Hair follicular keratinocyte (primary cell): ENCODE measurements at places on chromosomes 7 and 10. TPM values are rescaled to one million over a fixed set of nuclear protein-coding genes. Genes with fewer than 3 reads are reported as not detected.

The TSPAN15 gene
- 2.9 and 4.9 TPM in 2 replicates for total RNA-seq

The WDFY4 gene
- total RNA-seq = 0.08 TPM in 1 of 2 replicates, not detected in the other

The FEZF1 gene
- not detected in 2 replicates for total RNA-seq

The OR2A1 gene
- 0.11 TPM in 1 of 2 replicates, not detected in the other for total RNA-seq

The CUBN gene
- total RNA-seq = under 0.01 TPM in 2 replicates

The GIMAP1 gene
- not detected in 2 replicates for total RNA-seq

The ABCB4 gene
- total RNA-seq = not detected in 2 replicates

The APBB1IP gene
- total RNA-seq = not detected in 2 replicates

The AGAP3 gene
- 64.6 and 79.7 TPM in 2 replicates for total RNA-seq

The HTR7 gene
- 11.9 and 22.6 TPM in 2 replicates for total RNA-seq

The NDUFB8 gene
- 267 and 286 TPM in 2 replicates for total RNA-seq

The PTPRZ1 gene
- total RNA-seq = 33.2 and 50.7 TPM in 2 replicates

The MKI67 gene
- 18.2 and 55.1 TPM in 2 replicates for total RNA-seq

The ARHGEF5 gene
- 33.8 and 35.5 TPM in 2 replicates for total RNA-seq

The SPDYE5 gene
- total RNA-seq = not detected in 2 replicates

The TCAF2 gene
- 0.16 and 0.72 TPM in 2 replicates for total RNA-seq

The DMBT1 gene
- 0.08 and 0.27 TPM in 2 replicates for total RNA-seq

The MACC1 gene
- total RNA-seq = 0.86 and 1.4 TPM in 2 replicates

The MMD2 gene
- not detected in 2 replicates for total RNA-seq

The CCDC6 gene
- 25.4 and 30.2 TPM in 2 replicates for total RNA-seq

The TMEM196 gene
- not detected in 2 replicates for total RNA-seq

The SFRP5 gene
- not detected in 2 replicates for total RNA-seq

The SCRN1 gene
- 55.0 and 56.8 TPM in 2 replicates for total RNA-seq

The WEE2 gene
- not detected in 2 replicates for total RNA-seq

The NACAD gene
- total RNA-seq = 1.2 and 3.4 TPM in 2 replicates

The SORBS1 gene
- total RNA-seq = 0.08 and 0.23 TPM in 2 replicates

The RTKN2 gene
- 0.70 and 0.99 TPM in 2 replicates for total RNA-seq

The SPDYE3 gene
- not detected in 2 replicates for total RNA-seq

The AGAP6 gene
- 2.4 and 3.6 TPM in 2 replicates for total RNA-seq

The FANK1 gene
- 2.1 and 3.3 TPM in 2 replicates for total RNA-seq

The FBXO24 gene
- 0.65 and 0.70 TPM in 2 replicates for total RNA-seq

The GDF2 gene
- not detected in 2 replicates for total RNA-seq

The TYW1B gene
- total RNA-seq = 1.6 and 3.0 TPM in 2 replicates

The PAX4 gene
- total RNA-seq = not detected in 2 replicates

The KNDC1 gene
- not detected in 2 replicates for total RNA-seq

The GNAT3 gene
- not detected in 2 replicates for total RNA-seq

The CPN1 gene
- not detected in 2 replicates for total RNA-seq

The GPC2 gene
- total RNA-seq = 0.30 and 1.1 TPM in 2 replicates

The TCTN3 gene
- 30.2 and 34.5 TPM in 2 replicates for total RNA-seq

The GIMAP6 gene
- not detected in 2 replicates for total RNA-seq

The ZNF786 gene
- total RNA-seq = 3.5 and 5.3 TPM in 2 replicates

The SLC16A9 gene
- total RNA-seq = 7.8 and 8.4 TPM in 2 replicates

The DRGX gene
- total RNA-seq = not detected in 2 replicates

The CFAP69 gene
- 0.30 and 0.86 TPM in 2 replicates for total RNA-seq

The HOXA10 gene
- 1.1 and 4.5 TPM in 2 replicates for total RNA-seq

The BRAT1 gene
- 39.7 and 50.8 TPM in 2 replicates for total RNA-seq

The LRRN3 gene
- 0.16 TPM in 1 of 2 replicates, not detected in the other for total RNA-seq

The ZNF117 gene
- 0.15 and 0.78 TPM in 2 replicates for total RNA-seq

The CALHM1 gene
- total RNA-seq = not detected in 2 replicates

The NEURL1 gene
- total RNA-seq = 0.15 and 0.23 TPM in 2 replicates

The PAX2 gene
- total RNA-seq = not detected in 2 replicates

The SPDYE1 gene
- not detected in 2 replicates for total RNA-seq

The NUTM2B gene
- 0.62 and 0.99 TPM in 2 replicates for total RNA-seq

The PGAM2 gene
- not detected in 2 replicates for total RNA-seq
